ENCODE measurements at places on chromosomes 12 and 14. TPM values are rescaled to one million over a fixed set of nuclear protein-coding genes. Genes with fewer than 3 reads are reported as not detected.

Gene CMTM5
- total RNA-seq, result 0.49 TPM

Gene A2M
- total RNA-seq, result 0.54 TPM

Gene CLEC4E
- total RNA-seq, result not detected

Gene GLS2
- total RNA-seq, result not detected

Gene INHBC
- not detected for total RNA-seq

Gene CLEC14A
- 0.63 TPM for total RNA-seq

Gene NEUROD4
- total RNA-seq, result not detected

Measured in fibroblast of the aortic adventitia (primary cell).